EH (cell line): ENCODE measurements at places on chromosomes 7 and 10.

- peak; percentile 9 for DNase-seq
These were observed 74.2 kb downstream of the MALSU1 start for GRCh38 chr7:23373151-23374004.

GRCh38 chr10:67284589-67284988, 358.8 kb downstream of the LRRTM3 start:
- no peak for DNase-seq

DNA sequence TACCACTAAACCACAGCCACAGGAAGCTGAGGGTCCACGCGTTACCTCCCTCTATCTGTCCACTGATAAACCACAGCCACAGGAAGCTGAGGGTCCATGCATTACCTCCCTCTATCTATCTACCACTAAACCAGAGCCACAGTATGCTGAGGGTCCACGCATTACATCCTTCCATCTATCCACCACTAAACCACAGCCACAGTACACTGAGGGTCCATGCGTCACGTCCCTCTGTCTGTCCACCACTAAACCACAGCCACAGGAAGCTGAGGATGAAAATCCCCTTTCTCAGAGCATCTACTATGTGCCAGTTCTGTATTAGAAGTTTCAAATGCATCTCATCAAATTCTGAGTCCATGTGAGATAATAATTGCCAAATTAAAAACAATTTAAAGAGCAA, 589.3 kb downstream of the DNAJB6 start:
- no peak for DNase-seq

DNA sequence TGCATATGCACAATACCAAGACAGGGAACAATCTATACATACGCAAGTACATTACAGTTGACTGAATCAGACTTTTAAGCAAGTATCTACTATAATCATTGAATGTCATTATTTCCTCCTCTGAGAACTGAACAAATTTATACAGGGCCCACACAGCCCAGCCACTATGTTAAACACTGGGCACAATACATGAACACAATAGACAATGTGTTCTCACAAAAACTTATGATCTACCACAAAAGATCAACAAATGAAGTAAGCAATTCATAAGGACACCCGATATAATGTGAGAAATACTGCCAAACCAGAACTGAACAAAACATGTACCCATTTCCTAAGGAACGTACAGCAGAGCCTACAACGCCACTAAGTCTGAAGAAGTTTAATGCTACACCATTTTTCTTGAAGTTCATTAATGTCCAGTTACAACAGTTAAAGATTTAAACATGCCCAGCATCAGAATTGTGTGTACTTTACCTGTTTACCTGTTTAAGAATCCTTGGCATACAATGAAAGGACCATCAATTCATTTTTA, 31.5 kb downstream of the SHTN1 start:
- no peak for DNase-seq

GRCh38 chr10:74814797-74815196, 11.6 kb upstream of the KAT6B start:
- DNase-seq = no peak

DNA sequence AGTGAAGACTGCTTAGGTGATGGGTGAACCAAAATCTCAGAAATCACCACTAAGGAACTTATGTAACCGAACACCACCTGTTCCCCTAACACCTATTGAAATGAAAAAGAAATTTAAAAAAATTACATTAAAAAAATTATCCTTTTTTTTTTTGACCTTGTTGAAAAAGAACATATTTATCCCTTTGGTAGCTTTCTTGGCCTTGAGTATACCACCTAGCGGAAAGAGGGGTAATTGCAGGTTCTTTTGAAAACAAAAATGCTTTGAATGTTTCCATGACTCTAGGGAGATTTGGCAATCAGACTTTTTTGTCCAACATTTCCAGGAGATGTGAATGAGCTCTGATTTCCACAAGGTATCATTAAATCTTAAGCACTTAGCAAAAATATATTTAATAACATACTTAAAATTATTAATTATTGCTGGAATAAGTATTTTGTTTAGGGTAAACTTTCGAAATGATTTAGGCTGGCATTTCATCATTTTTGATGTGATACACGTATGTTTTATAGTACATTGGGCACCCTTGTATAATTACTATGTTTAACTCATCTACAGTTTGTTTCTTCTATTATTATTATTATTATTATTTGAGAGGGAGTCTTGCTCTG, 47.0 kb upstream of the ELMO1 start:
- no peak for DNase-seq

GRCh38 chr7:134593530-134594392, 44.9 kb downstream of the AKR1B15 start:
- DNase-seq = peak; percentile 98

DNA sequence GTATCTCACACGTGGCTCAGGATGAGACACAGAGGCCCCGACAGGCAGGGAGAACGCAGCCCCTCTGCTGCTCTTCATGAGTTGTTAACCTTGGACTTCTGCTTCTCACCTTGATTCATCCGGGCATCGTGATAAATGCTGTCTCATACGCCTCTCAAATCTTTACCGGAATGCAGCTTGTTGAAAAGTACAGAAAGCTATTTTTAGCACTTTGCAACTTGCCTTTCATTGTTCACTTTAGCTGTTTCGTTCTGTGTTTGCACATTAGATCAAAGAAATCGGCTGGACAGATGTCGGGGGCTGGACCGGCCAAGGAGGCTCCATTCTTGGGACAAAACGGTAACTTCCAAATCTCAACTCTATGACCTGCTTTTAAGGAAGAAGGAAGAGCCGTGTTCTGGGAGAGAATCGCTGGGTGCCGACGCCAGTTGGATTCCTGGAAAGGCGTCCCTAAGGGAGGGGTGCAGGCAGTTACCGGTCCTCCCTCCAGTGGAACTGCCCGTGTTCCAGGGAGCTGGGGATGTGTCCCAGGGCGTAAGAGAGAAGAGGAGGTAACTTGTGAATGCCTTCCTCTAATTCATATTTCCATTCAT, 49.3 kb downstream of the PFKP start:
- no peak for DNase-seq

DNA sequence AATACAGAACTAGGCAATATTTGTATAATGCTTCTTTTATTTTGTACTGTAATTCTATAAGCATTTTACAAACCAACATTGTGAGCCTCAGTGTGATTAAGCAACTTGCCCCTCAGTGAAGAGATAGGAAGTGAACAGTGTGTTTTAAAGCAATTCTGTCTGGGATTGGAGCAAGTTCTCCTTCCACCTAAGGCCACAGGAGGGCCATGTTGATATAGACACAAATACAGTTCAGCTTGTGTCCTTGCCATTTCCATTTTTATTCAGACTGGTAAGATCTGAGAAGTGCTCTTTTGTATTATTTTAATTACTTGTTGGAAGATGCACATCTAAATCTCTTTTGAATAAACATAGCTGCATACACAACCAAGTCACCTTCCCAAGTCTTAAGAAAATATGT, 416.3 kb upstream of the COBL start:
- DNase-seq = no peak

GRCh38 chr7:70229242-70229641, 631.0 kb downstream of the AUTS2 start:
- DNase-seq = no peak

DNA sequence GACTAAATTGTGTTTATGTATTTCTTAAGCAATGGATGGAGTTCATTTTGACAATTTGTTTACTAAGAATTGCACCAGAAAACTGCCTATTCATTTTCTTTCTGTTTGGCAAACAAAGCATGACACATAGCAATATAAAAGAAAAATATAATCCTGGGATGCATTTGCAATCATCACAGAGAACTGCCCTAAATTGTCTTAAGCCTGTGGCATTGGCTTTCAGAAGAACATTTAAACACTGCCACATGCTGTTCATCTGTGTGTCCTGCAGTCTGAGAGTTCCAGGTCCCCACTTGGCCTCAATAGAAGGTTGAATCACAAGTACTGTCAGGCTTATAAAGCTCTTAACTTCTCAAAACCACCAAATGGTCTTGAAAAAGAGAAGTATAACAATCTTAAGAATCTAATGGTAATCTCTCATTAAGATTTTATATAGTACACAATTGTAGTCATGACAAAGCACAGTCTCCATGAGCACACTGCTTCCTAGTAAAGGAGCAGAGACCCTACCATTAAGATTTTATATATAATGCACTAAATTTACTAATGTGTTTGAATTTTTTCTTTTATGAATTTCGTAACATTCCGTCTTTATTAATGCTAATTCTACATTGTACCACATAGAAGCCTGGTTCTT, 29.9 kb downstream of the RNLS start:
- peak; percentile 77 for DNase-seq

DNA sequence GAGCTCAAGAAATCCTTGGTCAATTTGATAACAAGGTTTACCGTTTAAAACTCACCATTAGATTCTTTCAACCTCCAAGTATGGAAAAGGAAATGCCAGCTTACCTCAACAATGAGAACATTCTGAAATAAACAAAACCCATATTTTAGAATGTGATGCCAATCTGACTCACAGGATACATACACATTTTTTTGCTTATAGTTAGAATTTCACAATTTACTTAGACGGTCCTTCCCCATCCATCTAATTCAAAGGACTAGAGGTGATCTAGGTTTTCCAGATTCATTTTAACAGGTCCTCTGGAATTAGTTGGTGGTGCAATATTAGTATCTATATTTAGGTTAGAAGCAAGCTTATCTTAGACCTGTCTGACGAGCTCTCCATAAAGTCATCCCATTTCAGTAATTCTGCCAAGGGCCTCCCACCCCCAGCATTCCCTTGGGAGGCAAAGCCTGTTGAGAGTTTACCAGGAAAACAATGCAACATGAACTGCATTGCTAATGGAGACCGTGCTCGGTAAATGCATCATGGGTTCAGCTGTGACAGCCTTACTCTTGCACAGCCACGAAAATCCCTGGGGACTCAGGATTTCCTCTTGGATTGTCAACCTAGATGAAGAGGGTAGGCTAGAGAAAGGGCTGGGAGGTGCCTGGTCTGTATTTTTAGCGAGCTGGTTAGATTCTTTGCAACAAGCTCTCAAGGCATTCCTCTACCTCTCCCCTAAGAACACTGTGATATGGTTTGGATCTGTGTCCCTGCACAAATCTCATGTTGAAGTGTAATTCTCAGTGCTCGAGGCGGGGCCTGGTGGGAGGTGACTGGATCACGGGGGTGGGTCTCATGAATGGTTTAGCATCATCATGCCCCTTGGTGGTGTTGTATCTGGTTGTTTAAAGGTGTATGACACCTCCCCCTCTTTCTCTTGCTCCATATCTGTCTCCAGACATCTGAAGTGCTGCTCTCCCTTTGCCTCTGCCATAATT, 93.8 kb downstream of the PRTFDC1 start:
- peak; percentile 63 for DNase-seq

DNA sequence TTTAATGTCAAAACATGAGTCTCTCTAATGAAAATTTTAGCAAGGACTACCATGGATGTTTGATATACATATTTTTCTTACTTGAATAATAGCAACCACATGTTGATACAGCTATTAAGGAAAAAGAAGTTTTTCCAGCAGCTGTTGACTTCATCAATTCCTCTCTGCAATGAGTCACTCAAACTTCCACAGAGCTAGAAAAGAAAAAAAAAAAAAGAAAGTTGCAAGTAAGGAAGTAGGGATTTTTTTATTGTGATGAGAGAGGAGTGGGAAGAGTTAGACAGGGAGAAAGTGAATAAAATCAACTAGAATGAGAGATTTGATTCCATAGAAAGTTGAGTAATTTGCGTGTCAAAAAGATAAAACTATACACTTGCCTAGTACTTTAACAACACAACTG, 46.2 kb downstream of the CAV1 start:
- peak; percentile 92 for DNase-seq

DNA sequence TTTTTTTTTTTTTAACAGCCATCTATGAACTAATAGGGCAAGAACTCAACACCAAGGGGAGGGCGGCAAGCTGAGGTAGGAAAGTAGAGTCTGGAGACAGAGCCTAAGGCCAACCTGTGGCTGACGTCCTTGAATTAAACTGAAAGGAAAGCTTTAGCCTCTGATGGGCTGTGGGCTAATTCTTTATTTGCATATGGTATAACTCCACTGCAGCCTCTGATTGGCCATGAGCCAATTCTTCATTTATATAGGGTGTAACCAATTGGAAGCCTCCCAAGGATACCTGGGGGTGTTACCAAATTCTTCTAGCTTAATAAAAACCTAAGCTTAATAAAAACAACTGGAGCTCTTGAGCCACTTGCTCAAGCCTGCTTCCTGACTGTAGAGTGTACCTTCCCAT, 10.3 kb downstream of the TYW1 start:
- DNase-seq = no peak

DNA sequence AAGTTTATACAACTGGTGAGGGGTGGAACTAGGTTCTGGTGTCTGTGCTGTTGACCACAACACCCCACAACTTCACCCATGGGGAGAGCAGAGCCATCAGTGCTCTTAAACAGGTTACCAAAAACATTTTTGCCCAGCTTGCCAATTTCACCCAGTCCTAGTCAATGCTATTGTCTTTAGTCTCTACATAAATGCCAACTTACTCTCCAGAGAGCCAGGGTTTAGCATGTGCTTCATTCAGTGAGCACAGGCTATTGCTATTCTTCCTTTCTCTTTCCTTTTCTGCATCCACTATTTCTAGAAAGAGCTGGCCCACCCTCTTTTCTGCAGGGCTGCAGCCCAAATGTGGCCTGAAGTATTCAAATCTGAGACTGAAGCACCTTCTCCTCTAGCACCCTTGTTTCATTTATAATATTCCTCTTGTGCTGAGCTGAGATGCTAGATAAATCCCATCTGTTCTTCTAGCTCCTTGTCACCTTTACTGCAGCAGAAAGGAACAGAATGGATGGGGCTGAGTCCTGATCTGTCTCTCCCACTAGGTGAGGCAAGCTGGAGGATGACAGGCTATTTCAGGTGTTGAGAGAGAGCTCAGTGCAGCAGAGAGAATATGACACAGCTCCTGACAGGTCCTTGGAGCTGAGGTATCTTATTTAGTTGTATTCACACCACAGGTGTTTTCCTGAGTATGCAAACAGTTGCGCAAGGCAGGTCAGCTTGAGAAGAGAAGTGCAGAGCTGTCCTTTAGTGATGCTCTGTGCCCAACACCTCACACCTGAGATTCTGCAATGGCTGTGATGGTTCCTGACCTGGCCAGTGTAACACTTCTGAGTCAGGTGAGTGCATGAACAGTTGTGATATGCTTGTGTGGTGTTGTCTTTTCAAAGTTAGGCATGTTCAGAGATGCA, 819.2 kb downstream of the CCSER2 start:
- DNase-seq = no peak

DNA sequence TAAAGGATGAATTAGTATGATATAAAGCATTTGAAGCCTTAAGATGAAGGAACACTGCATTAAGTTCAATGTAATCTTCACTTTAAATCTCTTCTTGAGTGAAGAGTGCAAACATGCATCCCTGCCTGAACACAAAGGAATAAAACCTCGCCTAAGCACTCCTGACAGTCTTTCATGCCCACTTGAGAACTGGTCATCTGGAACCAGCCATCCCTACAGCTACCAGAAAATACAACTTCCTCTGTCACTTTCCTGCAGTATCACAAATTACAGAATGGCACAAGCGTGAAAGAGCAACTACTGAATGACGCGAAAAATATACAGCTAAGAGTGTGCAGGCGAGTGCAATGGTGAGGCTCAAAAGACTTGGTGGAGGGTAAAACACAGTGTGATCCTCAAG, 1079.9 kb downstream of the CNTNAP2 start:
- no peak for DNase-seq

- no peak for DNase-seq
These were observed 7.1 kb downstream of the CRYGN start for GRCh38 chr7:151432658-151433521.

- DNase-seq = peak; percentile 47
These were observed 16.9 kb upstream of the ANKRD1 start for GRCh38 chr10:90937645-90938258.

GRCh38 chr10:77716458-77717317, 79.1 kb upstream of the KCNMA1 start:
- peak; percentile 34 for DNase-seq

GRCh38 chr7:115329006-115329405, 407.1 kb downstream of the MDFIC start:
- DNase-seq = no peak

GRCh38 chr10:122188706-122189105, 82.4 kb upstream of the BTBD16 start:
- DNase-seq = no peak
